Left ventricle myocardium superior (tissue), 1 donor: ENCODE measurements at places on chromosomes 3 and 15. TPM values are rescaled to one million over a fixed set of nuclear protein-coding genes. Genes with fewer than 3 reads are reported as not detected.

The VGLL4 gene
- total RNA-seq = 26.2 TPM

DNA sequence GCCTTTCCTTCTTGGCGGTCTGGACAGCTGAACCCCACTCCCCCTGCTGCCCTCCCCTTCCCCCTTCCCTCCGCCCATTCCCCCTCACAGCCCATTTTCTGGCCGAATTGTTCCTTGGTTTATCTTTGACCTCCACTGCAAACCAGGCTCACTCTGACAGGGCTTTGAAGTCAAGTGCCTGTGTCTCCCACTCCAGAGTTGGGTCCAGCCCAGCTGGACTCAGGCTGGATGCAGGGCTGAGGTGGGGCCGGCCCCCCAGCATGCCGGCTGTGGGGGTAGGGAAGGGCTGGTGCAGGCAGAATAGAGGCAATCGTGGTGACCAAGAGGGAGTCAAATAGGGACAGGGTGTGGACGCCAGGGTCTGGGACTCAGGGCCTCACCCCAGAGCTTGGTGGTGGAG is 57.0 kb upstream of the MRPS22 start:
- peak; percentile 79 for DNase-seq

- DNase-seq = peak; percentile 96
Measured at GRCh38 chr3:30606301-30607031, at the start of gene TGFBR2. Gene TGFBR2, plus strand, starts transcription at chr3:30606601. Its CDS starts 283 bp downstream, at chr3:30606884.

GRCh38 chr15:75452865-75453702 is 1.6 kb upstream of the SIN3A start:
- peak; percentile 61 for DNase-seq

DNA sequence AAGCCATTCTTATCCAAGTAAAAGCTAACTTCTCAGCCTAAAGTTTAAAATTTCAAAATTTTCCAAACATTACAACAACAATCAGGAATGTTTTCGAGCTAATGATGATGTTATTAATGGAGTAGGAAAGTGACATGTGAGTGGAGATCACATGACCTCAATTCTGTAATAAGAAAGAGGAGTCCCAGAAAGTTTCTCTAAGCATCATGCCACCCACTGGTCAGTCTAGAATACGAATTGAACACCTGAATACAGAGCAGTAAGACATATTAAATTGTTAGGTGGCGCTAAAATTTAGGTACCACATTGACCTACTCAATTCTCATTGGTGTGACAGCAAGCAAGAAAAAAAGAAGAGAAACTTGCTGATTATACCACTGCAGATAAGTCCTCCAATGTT is 163.9 kb downstream of the DCLK3 start:
- DNase-seq = no peak

- DNase-seq = no peak
Measured at GRCh38 chr15:77118882-77119321, 48.0 kb upstream of the TSPAN3 start.

- no peak for DNase-seq
Measured at GRCh38 chr3:15942936-15943335, 145.2 kb upstream of the ANKRD28 start.

DNA sequence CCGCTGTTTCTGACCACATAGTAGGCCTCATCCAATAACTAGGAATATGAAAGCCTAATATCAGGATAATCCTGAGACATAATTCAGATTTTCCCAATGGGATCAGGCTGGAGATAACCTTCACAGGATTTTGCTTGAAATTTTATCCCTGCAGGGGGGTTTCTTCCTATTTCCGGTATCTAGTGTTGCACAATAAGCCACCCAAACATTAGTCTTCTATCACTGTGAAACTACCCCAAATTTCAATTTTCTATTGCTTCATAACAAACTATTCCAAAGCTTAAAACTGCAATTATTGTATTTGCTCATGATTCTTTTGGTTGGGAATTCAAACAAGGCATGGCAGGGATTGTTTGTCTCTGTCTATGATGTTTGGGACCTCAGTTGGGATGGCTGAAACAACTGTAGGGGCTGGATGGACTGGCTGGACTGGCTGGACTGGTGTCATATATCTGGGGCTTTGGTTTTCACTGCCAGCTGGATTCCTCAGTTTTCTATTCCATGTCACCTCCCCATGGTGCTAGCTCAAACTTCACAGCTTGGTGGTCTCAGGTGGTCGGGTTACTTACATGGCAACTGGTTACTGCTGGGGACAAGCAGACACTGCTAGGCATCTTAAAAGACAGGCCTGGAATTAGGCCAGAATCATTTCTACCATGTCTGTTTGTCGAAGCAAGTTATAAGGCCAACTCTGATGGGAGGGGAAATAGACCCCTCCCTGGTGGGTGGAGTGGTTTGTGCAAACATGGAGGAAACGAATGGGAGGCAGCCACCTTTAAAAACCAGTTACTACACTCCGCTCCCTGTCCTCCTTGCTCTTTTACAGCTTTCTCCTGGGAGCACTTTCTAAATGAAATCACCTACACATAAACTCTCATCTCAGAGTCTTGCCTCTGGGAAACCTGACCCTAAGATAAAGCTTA is 88.2 kb upstream of the STT3B start:
- DNase-seq = no peak

The KBTBD13 gene
- total RNA-seq = 10.6 TPM

DNA sequence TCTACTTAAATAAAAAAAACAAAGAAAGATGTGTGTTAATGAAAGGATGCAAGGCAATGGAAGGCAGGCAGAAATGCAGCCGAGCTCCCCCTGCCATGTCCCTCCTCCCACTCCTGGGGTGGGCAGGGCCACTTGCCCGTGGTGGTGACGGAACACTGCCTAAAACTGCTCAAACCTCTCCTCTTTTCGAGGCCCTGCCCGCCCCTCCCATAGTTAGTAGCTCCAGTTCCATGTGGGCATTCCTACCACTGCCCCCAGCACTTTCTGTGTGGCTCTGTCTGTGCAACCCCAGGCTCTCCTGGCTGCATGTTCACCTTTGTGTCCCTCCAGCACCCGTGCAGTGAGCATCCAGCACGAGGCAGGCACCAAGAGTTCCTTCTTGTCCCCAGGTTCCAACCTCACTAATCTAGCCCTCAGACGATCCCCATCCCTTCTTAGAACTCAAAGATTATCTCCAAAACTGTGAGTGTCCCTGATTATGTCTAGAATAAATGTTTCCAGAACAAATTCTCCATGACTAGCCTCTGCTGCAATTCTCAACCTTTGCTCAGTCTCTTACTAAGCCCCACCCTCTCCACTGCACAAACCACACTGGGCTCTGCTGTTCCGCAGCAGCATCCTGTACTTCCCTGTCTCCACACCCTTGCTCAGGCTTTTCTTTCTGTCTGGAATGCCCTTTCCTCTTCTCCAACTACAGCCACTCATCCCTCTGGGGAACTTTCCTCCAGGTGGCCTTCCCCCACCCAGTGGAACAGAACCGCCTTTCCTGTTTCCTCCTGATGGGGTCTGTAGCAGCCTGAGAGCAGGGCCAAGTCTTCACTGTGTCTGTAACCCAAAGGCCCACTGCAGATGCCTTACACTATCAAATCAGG is 32.6 kb upstream of the SPTBN5 start:
- no peak for DNase-seq

The IMPG2 gene
- 0.20 TPM for total RNA-seq

The CEP19 gene
- 1.0 TPM for total RNA-seq

DNA sequence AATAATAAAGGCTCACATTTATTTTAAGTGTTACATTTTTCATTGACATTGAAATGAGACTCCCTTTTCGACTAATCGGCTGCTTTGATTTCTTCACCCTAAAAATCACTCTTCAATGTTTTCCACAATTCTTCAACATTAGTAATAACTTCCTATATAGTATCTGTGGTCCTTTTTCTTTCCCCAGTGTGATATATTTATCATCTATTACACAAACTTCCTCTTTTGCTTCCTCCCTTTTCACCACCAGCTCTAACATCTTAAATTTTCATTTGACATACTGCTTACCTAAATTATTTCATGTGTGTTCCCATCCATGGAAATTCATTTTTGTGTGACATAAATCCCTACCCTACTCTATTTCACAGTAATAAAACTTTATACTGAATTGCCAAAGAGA is 244.4 kb downstream of the TIGIT start:
- DNase-seq = no peak

GRCh38 chr3:193868590-193868989 is 267.4 kb upstream of the HES1 start:
- DNase-seq = no peak

The ARL8B gene
- 62.0 TPM for total RNA-seq
